ENCODE measurements at places on chromosomes 6 and 20. TPM values are rescaled to one million over a fixed set of nuclear protein-coding genes. Genes with fewer than 3 reads are reported as not detected.

The CGAS gene
- polyA plus RNA-seq, result 3.5 TPM

GRCh38 chr6:19597809-19598320, 239.3 kb upstream of the ID4 start:
- no peak for DNase-seq
- no peaks in the 10 kb centered on the region for H3K36me3 ChIP-seq
- H3K27me3 ChIP-seq, result no peaks in the 10 kb centered on the region
- H3K4me3 ChIP-seq, result no peak overlapping the region

DNA sequence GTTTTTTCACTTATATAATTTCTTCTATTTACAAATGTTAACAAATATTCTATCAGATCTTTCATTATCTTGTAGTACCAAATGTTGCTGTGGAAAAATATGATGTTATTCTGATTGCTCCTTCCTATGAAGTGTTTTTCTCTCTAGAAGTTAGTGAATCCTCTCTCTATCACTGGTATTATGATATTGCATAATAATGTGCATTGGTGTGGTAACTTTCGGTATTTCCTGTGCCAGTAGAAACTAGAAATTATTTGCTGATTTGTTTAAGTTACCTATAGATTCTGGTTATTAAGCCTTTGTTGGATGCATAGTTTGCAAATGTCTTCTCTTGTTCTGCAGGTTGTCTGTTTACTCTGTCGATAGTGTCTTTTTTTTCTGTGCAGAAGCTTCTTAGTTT, 342.5 kb downstream of the CENPW start:
- DNase-seq, result no peak
- no peak overlapping the region for H3K4me3 ChIP-seq
- no peaks in the 10 kb centered on the region for H3K4me1 ChIP-seq
- no peaks in the 10 kb centered on the region for H3K27me3 ChIP-seq
- H3K27ac ChIP-seq, result no peak overlapping the region

DNA sequence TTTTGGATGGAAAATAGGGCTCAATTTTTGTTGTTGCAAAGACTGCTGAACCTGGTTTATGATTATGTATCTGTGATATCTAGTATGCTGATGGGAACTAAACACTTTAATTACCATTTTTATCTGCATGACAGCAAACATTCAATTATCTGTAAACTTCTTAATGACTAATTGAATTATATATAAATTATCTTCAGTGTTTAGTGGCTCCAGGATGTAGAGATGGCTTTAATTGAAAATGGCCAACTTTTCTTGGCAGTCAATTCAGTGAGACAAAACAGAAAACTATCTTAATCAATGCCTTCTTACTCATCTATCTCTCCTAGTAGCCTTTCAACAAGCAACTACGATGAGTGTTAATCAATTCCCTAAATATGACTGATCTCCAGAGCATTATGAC, 591.3 kb downstream of the HACE1 start:
- H3K36me3 ChIP-seq, result no peaks in the 10 kb centered on the region
- no peak overlapping the region for H3K27ac ChIP-seq
- no peaks in the 10 kb centered on the region for H3K4me1 ChIP-seq
- DNase-seq, result no peak
- no peaks in the 10 kb centered on the region for H3K27me3 ChIP-seq

- no peak for DNase-seq
- no peaks in the 10 kb centered on the region for H3K4me1 ChIP-seq
- H3K36me3 ChIP-seq, result no peaks in the 10 kb centered on the region
- no peaks in the 10 kb centered on the region for H3K27me3 ChIP-seq
These were observed 228.0 kb downstream of the CD109 start for GRCh38 chr6:73923905-73924485.

GRCh38 chr6:14499841-14500240, 382.3 kb downstream of the CD83 start:
- no peak overlapping the region for H3K27ac ChIP-seq
- no peak overlapping the region for H3K4me3 ChIP-seq
- no peaks in the 10 kb centered on the region for H3K27me3 ChIP-seq
- no peak for DNase-seq

DNA sequence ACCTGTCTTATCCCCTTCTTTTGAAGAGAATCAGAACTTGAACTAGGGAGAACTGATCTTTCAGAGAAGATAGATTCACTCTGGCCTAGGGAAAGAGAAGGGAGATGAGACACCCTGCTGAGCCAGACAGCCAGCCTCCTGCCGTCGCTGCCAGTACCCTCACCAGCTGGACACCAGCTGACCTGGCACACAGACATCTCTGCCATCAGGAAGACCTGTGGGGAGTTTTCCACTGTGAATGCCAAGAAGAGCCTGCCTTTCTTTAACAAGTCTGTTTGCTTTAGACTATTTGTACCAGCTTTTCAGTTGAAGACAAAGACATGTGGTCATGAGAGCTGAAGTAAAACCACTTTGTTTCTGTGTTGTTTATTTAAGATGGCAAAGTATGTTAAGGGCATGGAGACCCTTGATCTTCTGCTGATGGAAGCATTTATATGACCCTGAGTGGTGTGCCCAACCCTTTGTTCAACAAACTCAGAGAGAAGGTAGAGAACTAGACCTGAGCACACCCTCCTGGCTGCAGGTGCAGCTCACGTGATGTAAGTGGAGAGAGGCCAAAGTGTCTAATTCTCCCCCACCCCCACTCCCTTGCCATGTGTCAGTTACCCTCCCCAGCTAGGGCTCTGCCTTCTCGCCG, 82.3 kb upstream of the SLC24A3 start:
- no peak for DNase-seq
- no peaks in the 10 kb centered on the region for H3K27me3 ChIP-seq
- H3K27ac ChIP-seq, result no peak overlapping the region
- no peaks in the 10 kb centered on the region for H3K36me3 ChIP-seq
- no peak overlapping the region for H3K4me3 ChIP-seq

- no peak overlapping the region for H3K4me3 ChIP-seq
- no peaks in the 10 kb centered on the region for H3K36me3 ChIP-seq
- H3K27ac ChIP-seq, result no peak overlapping the region
- no peak for DNase-seq
- no peaks in the 10 kb centered on the region for H3K27me3 ChIP-seq
These were observed 186.9 kb downstream of the ERMARD start for GRCh38 chr6:169938262-169938701.

Measured in ovary (tissue), 10 donors.